Central memory CD8-positive, alpha-beta T cell (primary cell): ENCODE measurements at places on chromosomes 5 and 9.

DNA sequence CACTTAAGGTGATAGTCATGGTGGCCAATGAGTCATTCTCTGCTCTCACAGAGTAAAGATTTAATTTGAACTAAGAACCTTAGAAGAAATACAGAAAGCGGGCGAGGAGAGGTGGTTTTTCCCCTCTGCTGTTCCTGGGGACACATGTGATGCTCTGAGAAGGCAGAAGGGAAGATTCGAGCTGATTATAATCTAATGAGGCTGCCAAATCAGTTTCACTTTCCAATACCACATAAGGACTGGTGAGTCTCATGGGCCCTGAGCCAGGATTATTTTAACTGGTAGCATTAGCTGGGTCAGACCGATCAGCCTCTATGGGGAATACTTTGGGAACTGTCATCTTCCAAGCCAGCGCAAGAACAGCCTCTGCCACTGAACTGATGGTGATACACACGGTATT is 116.5 kb downstream of the SLC1A3 start:
- no peak for DNase-seq

DNA sequence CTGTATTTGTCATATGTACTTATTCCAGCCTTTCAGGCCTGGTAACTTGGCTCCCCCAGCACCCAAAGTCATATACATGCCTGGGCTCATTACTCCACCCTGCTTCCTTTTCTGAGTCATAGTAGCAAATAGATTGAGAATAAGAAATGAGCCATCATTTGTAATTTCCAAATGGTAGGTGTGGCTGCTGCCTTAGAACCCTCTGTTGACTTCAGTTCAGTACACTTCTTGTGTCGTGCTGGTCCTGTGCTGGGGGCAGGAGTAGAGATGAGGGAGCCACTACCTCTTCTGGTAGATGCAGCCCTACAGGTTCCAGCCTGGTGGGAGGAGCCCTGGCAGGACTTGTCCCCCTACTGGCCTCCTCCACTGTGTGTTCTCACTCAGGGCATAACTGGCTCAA is 11.1 kb downstream of the GM2A start:
- no peak for DNase-seq

DNA sequence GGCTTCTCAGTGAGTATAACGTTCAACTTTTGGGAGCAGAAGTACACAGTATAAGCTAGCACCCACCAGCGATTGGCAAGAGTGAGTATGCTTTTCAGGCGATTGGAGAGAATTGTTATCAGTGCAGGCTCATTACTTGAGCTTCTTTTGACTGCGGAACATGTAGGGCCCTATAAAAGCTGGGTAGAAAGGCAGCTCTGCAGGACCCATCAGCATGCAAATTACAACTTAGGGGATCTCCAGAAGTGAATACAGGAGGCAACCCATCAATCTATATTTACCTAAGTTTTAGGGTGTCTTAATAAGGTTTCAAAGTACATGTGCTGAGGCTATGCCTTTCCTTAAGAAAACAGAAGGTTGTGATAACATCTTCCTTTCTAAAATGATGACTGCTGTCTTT is 225.0 kb downstream of the MLLT3 start:
- DNase-seq, result no peak

GRCh38 chr9:74277532-74277931 is 219.6 kb upstream of the RORB start:
- DNase-seq, result no peak

DNA sequence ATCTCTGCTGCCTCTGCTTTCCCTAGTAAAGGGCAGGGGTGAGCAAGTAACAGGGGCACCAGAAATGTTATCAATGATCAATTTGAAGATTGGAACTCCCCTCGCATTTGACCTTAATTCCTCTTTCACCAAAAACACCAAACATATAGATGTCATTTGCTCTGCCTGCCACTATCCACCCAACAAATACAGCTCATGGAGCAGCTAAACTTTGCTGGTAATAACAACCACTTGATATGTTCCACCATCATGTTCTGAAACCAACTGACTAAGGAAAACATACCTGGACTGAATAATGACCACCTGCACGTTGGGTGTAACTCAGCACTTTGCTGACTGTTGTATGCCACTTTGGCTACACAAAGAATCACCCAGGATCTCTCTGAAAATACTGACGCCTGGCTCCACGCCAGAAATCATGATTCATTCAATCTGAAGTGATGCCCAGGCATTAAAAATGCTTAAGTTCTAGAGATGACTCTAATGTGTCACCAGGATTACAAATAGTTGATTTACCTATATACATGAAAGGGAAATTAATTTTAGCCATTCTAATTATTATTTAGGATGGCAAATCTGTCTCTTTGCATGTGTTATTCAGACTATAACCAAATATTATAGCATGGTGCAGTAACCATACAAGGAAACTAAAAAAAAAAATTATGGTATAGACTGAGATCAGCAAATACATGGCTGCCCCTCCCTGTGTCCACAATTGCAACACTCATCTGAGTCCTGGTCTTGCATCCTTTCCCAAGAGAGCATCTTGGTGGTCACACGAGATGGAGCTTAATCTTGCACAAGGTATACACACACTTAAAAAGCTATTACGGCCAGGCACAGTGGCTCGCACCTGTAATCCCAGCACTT is 43.1 kb upstream of the TTC39B start:
- DNase-seq, result no peak

- no peak for DNase-seq
Measured at GRCh38 chr5:87551911-87552310, 139.2 kb upstream of the CCNH start.

- no peak for DNase-seq
Measured at GRCh38 chr9:90894986-90895687, 93.5 kb downstream of the SYK start.

DNA sequence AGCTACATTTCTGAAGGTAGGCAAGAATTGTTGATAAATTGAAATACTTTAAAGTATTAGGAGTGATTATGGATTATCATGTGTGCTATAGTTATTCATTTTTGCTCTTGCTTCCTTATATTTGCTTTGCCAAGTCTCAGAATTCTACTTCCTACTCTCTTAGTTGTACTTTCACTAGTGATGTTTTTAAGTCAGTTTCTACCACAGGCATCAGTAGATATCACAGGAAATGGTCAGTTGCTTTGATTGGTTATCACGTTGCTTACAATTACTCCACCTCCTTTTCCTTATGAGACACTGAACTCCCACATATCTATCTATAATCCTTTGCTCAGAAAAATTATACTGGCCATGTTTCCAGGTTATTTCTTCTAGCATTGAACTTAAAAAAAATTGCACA is 472.8 kb downstream of the DMRTA1 start:
- no peak for DNase-seq

GRCh38 chr9:17280350-17281012 is 145.6 kb downstream of the CNTLN start:
- DNase-seq, result no peak

- DNase-seq, result no peak
Measured at GRCh38 chr9:87406543-87407166, 91.0 kb upstream of the DAPK1 start.

DNA sequence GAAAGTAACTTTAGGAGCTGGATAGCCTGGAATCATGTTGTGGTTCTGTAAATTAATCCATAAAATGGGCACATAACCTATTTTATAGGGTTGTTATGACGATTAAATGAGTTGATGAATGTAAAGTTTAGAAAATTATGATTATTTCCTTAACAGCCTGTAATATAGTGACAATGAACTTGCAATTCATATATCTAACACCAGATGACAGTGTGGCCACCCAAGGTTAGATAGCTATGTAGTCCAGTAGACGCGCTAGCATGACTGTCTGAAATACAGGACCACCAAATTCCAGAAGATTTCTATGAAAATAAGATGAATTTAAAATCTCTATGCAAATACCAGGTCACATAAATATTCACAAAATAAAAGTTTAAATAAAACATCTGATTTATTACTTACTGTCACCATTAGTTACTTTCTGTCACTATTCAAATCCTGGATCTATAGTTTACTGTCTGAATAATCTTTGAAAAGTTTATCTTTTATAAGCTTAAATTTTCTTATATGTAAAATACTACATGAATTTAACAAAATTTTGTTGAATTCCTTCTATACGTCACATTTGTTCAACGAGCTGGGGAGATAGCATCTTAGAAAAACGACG is 26.1 kb upstream of the MACIR start:
- no peak for DNase-seq

DNA sequence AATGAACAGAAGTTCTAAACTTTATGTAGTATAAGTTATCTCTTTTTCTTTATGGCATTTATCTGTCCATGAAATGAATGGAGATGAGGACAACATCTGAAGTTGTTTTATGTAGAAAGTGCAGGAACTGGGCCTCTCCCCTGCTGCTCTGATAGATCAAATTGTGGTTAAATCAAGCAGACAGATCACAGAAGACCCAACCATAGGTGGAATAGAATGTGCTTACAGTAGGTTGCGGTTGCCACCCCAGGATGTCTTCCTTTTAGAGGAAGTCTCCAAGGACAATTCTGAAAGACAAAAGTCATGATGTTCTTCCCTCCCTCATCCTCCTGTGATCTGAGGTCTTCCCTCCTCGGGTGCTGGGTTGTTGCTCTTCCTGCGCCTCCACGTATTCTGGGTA is 12.9 kb downstream of the RASGRF2 start:
- DNase-seq, result no peak

DNA sequence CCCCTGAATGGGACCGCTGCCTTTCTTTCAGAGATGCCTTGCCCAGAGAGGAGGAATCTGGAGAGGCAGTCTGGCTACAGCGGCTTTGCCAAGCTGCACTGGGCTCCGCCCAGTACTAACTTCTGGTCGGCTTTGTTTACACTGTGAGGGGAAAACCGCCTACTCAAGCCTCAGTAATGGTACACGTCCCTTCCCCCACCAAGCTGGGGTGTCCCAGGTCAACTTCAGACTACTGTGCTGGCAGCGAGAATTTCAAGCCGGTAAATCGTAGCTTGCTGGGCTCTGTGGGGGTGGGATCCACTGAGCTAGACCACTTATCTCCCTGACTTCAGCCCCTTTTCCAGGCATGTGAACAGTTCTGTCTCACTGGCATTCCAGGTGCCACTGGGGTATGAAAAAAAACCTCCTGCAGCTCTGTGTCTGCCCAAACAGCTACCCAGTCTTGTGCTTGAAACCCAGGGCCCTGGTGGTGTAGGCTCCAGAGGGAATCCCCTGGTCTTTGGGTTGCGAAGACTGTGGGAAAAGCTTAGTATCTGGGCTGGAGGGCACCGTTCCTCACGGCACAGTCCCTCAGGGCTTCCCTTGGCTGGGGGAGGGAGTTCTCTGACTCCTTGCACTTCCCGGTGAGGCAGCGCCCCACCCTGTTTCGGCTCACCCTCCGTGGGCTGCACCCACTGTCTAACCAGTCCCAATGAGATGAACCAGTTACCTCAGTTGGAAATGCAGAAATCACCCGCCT is 171.2 kb downstream of the CWC27 start:
- no peak for DNase-seq

DNA sequence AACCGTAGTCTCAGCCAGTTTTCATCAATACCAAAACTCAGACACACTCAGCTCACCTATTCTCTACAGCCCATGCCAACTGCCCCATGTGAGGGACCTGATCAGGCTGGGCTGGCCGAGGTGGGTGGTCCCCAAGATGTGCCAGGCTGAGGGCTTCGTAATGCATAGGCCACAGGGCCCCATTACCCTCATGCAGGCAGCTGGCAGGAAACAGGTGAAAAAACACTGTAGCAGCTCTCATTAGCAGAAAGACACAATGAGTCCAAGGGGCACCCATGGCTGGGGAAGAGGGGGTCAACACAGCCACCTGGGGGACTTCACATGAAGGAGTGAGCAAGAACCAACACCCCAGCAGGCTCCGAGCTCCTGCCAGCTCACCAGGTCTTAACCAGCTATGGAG is 8.2 kb downstream of the IPPK start:
- no peak for DNase-seq

DNA sequence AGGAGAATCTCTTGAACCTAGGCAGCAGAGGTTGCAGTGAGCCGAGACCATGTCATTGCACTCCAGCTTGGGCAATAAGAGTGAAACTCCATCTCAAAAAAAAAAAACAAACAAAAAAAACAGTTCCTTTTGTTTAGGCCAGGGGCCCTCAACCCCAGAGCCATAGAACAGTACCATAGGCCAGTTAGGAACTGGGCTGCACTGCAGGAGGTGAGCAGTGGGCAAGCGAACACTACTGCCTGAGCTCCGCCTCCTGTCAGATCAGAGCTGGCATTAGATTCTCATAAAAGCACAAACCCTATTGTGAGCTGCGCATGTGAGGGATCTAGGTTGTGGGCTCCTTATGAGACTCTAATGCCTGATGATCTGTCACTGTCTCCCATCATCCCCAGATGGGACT is 49.1 kb upstream of the SUB1 start:
- DNase-seq, result no peak

DNA sequence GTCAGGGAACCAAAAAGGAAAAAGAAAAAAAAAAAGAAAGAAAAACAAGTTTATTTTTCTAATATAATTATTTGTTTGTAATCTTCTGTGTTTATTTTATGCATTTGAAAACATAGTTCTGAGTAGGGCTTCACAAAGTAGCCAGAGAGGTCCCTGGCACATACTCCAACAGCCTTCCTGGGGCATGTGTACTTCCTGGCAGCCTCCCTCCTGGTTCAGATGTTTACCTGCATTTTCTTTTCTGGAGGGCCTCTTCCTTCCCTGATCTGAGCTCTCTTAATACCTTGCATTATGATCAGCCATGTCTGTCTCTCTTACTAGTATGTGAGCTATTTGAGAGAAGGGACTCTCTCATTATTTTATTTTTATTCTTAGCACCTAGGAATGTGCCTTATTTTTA is 361.8 kb downstream of the KDM4C start:
- DNase-seq, result no peak

- no peak for DNase-seq
Measured at GRCh38 chr5:182126-182525, 9.2 kb upstream of the LRRC14B start.

DNA sequence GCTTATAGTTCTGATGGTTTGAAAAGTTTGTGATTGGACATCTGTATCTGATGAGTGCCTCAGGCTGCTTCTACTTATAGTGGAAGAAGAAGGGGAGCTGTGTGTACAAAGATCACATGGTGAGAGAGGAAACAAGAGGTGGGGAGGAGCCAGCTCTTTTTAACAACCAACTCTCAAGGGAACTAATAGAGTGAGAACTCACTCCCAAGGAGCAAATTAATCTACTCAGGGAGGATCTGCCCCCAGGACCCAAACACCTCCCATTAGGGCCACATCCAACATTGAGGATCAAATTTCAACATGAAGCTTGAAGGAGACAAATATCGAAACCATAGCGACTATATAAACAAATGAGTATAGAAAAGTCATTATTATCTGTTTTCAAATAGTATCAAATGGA is 64.7 kb upstream of the PRLR start:
- no peak for DNase-seq

- DNase-seq, result no peak
Measured at GRCh38 chr9:31364171-31364570, 1020.3 kb upstream of the ACO1 start.

- no peak for DNase-seq
Measured at GRCh38 chr9:130689937-130690700, 3.5 kb upstream of the EXOSC2 start.

GRCh38 chr5:125612776-125613175 is 810.4 kb upstream of the GRAMD2B start:
- DNase-seq, result no peak
